HuH-7.5 (cell line): ENCODE measurements at places on chromosomes 5 and 9.

DNA sequence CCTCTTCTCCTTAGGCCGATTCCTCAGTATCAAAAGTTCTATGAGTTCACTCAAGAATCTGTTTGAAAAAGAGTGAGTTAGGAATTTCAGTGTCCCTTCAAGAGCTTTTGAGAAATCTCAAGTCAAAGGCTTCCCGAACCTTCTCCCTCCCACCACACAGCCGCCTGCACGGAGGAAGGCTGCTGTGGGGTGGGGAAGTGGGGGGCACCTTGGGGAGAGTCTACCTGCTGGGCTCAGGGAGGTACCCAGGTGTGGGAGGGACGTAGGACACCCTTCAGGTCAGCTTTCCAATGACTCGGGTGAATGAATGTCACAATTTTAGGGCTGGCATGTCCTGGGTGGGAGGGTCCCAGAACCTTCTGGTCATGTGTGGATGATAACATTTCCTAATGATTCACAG lies 17.5 kb downstream of the CXCL14 start:
- no peak for DNase-seq

DNA sequence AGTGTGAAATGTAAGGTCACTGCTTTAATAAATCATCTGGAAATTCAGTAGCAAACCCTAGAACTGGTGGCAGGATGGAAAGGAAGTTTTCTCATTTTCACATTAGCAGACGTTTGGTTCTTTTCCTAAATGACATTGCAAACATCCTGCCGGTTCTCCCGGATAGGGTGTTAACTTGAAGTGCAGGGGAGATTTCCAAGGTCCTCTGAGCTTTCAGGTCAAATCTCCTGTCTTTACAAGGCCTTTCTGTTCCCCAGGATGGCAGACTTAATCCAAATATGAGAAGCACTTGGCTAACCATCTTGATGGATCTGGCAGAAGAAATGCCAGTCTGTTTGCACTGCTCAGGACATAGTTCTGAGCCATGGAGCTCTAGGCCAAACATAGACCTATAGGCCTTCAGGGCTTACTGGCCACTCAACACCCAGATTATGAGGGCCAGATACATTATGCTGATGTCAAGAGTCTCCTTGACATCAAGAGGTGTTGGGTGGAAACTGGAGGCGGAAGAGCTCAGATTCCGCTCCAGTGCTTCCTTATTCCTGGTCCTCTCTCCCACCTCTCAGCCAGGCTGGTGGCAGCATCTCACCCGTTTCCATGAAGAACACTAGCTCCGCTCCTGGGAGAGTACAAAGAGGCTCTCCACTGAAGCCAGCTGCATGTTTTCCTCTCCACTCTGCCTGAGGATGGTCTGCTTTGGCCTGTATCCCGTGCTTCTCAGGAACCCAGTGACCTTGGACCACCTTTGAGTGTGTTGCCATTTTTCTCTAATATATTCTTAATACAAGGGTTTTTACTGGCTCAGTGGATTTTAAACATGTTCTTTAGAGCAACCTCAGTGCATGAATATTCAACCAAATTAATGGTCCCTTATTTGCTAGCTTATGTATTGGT lies 61.0 kb downstream of the RALGPS1 start:
- no peak for DNase-seq

GRCh38 chr9:122376796-122377195 lies 6.0 kb downstream of the PTGS1 start:
- DNase-seq: no peak

- DNase-seq: no peak
Measured at GRCh38 chr5:157687198-157687554, 15.8 kb downstream of the C5orf52 start.

GRCh38 chr5:102666164-102666946 lies 88.8 kb upstream of the PAM start:
- DNase-seq: no peak

DNA sequence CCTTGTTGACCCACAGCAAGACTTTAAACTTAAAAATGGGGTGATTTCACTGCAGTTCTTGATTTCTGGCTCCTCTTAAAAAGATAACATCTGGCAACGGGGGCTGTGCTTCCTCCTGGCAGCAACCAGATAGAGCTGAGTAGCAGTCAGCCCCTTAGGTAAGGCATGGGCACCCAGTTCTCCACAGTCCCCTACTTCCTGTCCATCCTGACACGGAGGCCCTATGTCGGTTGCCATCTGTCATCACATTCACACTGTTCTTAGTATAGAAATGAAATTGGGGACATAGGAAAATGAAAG lies 11.7 kb downstream of the CD74 start:
- DNase-seq: no peak

GRCh38 chr5:60586307-60586901 lies 113.6 kb downstream of the DEPDC1B start:
- DNase-seq: no peak

GRCh38 chr5:38319491-38319890 lies 61.1 kb downstream of the EGFLAM start:
- DNase-seq: no peak

- DNase-seq: no peak
Measured at GRCh38 chr9:115050002-115050490, 67.9 kb downstream of the TNC start.
